Omental fat pad (tissue), 4 donors: ENCODE measurements at places on chromosomes 5 and 9.

DNA sequence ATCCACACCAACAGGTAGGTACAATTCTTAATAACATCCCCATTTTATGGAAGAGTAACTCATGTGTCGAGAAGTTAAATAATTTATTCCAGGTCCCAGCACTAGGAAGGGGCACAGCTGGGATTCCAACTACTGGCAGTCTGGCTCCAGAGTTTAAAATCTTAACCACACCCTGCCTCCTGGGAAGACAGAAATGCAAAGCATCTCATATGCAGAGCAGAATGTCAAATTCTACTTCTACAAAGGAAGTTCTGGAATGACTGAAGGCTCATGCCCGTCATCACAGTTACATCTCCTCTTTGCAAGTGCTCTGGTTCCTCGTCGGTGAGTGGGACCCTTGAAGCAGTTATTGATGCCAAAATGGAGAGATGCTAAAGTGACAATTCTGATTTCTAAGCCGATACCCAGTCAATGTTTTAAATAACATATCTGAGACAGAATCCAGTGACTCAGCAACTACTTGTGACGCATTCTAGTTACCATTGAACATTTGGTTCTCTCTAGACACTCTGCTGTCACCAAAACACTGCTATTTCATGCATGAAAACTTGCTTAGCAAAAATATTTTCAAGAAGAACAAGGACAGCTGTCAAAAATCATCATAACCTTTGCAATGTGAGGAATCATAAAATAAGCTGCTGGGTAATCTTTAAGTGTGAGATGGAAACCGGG is 412.7 kb downstream of the CTNND2 start:
- no peak for DNase-seq

GRCh38 chr9:137391411-137391754 is 31.6 kb downstream of the EXD3 start:
- DNase-seq, result no peak

- no peak for DNase-seq
These were observed 182.5 kb upstream of the PPP1R2B start for GRCh38 chr5:156667616-156668015.

DNA sequence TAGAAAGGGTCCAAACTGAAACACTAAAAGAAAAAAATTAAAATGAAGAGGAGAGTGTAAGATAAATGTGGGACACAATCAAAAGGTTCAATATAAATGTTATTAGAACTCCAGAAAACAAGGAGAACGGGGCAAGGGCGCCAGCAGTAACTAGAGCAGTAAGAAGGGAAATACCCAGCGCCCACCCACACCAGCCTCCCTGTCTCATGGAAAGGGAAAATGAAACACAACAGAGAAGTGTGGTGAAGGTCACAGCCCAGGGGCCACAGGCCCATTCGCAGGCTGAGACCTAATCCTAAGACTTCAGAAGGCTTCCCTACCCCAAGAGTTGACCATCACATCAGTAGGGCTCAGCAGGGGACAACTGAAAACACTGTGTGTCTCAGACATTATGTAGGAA is 45.8 kb upstream of the CLK4 start:
- no peak for DNase-seq

- DNase-seq, result no peak
These were observed 115.5 kb upstream of the RUSC2 start for GRCh38 chr9:35374436-35374835.

DNA sequence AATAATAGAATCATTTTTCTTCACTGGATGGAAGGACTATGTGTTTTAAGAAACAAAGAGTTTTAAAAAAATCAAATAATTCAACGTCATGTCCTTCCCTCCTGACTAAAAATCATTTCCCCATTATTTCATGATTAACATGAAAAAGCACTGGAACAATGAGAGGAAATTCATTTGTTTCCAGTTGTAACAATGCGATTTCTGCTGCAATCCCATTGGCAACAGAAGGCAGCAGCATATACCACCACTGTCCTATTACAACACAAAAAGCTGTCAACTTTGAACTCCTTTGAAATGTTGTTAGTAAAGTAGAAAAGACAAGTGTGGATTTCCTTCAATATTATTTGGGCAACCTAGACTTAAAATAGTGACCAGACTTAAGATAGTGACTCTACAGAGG is 3.1 kb downstream of the C5orf63 start:
- no peak for DNase-seq

- DNase-seq, result no peak
These were observed 8.5 kb downstream of the RGMB start for GRCh38 chr5:98781964-98782363.

DNA sequence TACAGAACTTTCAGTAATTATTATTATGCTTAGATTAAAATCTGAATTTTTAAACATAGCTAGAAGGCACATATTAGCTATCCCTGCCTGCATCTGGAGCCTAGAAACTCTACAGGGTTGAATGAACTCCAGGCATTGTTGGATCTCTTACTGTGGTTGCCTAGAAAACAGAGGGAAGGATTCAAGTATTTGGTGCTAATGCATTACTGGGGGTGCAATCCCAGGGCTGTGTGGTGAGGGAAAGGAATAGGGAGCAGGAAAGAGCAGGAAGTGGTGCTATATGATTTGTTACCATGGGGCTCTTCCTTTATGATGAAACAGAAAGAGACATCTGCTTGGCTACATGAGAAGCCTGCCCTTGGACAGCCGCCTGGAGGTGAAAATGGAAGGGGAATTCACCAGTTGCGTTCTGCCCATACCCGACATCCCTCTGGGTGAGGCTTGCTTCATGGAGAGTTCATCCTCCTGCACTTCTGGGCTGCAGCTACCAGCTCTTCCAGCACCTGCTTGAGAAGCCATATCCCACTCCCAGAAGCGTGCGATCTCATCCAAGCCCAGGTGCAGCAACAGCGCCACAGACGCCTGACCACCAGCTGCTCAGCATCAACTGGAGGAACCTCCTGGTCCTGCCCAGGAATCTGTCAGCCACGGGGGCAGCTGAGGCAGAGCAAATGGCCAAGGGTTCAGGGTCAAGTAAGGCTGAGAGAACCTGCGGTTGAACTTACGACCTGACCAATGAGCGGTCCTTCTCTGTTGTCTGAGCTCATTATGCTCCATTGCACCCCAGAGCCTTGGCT is 362.8 kb downstream of the SEMA5A start:
- DNase-seq, result no peak
